ENCODE measurements at places on chromosomes 7 and 10. TPM values are rescaled to one million over a fixed set of nuclear protein-coding genes. Genes with fewer than 3 reads are reported as not detected.
A peak's percentile ranks its signal among the peaks of the same experiment; 100 is the strongest.

DNA sequence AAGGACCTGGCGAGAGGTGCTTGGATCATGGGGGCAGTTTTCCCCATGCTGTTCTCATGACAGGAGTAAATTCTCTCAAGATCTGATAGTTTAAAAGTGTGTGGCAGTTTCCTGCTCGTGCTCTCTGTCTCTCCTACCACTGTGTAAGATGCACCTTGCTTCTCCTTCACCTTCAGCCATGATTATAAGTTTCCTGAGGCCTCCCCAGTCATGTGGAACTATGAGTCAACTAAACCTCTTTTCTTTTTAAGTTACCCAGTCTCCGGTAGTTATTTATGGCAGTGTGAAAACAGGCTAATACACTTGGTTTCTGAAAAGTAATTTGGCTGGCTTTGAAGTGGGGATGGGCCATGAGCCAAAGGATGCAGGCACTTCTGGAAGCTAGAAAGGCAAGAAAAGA, 268.0 kb upstream of the KAT6B start:
- DNase-seq: no peak

Gene SYNPO2L
- not detected for total RNA-seq

DNA sequence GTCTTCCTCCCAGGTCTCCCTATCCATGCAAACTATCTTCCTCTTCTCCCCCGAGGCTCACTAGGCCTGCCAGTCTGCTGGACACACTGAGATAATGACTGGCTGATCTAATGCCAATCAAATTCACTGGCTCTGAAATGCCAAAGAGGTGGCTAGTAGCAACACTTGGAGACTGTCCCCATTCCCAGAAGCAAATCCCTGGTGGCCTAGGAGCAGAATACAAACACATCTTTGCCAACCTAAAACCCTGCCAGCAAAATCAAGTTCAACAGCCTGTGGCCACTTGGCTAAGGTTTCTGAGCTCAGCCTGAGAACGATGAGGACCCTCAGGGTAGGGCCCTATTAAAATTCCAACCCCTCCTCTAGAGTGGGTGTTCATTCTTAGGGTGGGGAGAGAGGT, 46.6 kb downstream of the SH3PXD2A start:
- DNase-seq: no peak

GRCh38 chr10:32951111-32951510, 6.9 kb downstream of the ITGB1 start:
- DNase-seq: no peak

GRCh38 chr10:60810437-60811182, 32.3 kb downstream of the CDK1 start:
- no peak for DNase-seq

DNA sequence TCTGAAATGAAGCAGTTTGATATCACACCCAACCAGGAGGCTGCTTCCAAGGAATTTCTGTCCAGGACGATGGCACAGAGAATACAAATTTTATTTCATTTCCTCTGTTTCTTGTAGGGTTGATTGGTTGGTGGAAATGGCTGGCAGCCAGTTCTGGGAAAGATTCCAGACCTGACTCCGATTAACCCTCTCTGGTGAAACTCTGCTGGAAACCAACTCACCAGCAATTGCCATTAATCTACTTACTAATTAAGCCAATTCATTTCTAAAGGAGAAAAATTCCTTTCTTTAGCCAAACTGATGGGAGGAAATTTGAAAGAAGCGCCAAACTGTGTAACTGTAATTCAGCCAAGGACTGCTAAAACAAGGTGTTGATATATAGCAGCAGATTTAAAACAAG, 10.7 kb downstream of the PTF1A start:
- no peak for DNase-seq

GRCh38 chr10:109952526-109952925, 29.2 kb upstream of the XPNPEP1 start:
- DNase-seq: no peak

Gene NAMPT
- total RNA-seq: 47.9 TPM

GRCh38 chr7:44158096-44158872, 17.2 kb upstream of the MYL7 start:
- DNase-seq: no peak

GRCh38 chr10:11091517-11092102, 73.9 kb downstream of the CELF2 start:
- DNase-seq: no peak

- no peak for DNase-seq
Measured at GRCh38 chr7:96004578-96004977, 232.2 kb downstream of the DYNC1I1 start.

DNA sequence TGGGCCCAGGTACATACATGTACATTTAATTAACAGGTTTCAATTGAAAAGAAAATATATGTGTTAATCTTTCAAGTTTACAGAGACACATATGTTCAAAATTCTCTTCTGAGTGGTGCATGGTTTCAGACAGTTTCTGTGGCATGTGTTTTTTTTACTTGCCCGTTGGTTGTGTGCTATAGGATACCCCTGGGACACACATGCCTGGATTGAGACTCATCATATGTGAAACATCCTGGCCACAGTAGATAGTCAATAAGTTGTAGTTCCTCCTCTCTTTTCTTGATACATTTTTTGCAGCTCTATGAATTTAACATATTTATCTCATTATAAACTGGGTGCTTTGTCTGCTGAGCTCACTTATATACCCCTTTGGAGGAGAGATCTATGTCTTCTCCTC, 207.8 kb upstream of the CTBP2 start:
- no peak for DNase-seq

- DNase-seq: peak; percentile 6
Measured at GRCh38 chr7:70763961-70764691, 367.8 kb upstream of the GALNT17 start.
